ENCODE measurements at places on chromosomes 12 and 14.

DNA sequence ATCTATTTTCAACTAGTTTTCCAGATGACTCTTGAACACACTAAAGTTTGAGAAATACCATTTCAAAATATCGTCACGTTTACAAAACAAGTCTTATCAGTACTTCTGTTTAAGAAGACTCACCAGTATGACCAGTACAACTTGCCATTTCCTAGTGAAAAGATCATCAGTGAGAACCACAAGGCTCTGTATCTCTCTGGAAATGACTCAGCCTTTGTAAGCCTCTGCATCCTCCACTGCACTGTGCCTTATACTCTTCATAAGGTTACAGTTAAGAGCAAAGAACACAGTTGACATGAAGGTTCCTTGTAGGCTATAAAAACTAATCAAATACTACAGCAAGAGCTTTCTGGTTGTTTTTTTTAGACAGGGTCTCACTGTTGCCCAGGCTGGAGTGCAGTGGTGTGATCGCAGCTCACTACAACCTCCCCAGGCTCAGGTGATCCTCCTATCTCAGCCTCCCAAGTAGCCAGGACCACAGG is 5.7 kb upstream of the VTI1B start:
- DNase-seq = no peak

- no peak for DNase-seq
These were observed 51.1 kb downstream of the TMEM260 start for GRCh38 chr14:56630707-56631106.

- peak; percentile 46 for DNase-seq
These were observed at the start of gene HIP1R for GRCh38 chr12:122834921-122835749. Gene HIP1R (plus strand): TSS chr12:122835457. CDS start chr12:122835551, 94 bp downstream.

DNA sequence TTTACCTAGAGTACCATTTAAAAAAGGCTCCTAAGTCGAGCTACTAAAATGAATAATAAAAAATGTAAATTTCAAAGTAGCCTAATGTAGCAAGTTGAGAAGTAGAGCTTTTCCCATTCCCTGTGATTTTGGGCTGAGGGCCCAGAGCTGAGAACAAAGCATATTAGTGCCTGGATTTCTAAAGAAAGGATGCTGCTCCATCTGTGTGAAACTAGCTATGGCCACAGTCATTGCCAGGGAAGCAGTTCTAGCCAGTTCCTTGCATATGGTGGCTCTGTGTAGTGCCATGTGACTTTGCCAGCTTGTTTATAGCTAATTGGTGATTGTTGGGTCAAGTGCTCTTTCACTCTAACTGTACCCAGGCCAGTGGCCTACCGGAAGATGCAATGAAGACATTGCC is 20.4 kb upstream of the FBXO33 start:
- DNase-seq = no peak

GRCh38 chr12:95215949-95216348 is 1.3 kb downstream of the FGD6 start:
- no peak for DNase-seq

- DNase-seq = no peak
These were observed 169.9 kb downstream of the KIF21A start for GRCh38 chr12:39272871-39273655.

GRCh38 chr12:40054555-40055227 is 51.2 kb downstream of the SLC2A13 start:
- no peak for DNase-seq

DNA sequence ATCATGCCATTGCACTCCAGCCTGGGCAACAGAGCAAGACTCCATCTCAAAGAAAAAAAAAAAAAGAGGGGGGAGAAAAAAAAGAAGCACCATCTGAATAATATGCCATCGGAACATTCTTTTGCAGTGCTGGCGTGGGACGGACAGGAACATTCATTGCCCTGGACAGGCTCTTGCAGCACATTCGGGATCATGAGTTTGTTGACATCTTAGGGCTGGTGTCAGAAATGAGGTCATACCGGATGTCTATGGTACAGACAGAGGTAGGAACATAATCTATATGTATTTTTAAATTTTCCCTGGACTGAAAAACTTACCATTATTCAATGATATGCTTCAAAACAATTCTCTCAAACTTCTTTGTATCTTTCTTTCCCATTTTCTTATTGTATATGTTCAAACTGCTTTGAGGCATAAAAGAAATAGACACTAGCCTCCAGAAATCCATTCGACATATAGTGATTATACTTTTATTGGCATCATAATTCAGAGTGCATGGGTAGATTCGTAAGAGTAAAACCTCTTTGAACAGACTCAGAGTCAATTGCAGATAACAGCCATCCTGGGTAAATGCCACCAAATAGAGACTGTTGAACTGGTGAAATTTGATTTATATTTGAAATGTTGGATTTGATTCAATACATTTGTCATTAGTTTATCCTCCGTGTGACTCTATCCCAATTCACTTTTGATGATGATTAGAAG is 199.7 kb downstream of the EPS8 start:
- no peak for DNase-seq

- no peak for DNase-seq
These were observed 5.8 kb upstream of the BEGAIN start for GRCh38 chr14:100592972-100593371.

DNA sequence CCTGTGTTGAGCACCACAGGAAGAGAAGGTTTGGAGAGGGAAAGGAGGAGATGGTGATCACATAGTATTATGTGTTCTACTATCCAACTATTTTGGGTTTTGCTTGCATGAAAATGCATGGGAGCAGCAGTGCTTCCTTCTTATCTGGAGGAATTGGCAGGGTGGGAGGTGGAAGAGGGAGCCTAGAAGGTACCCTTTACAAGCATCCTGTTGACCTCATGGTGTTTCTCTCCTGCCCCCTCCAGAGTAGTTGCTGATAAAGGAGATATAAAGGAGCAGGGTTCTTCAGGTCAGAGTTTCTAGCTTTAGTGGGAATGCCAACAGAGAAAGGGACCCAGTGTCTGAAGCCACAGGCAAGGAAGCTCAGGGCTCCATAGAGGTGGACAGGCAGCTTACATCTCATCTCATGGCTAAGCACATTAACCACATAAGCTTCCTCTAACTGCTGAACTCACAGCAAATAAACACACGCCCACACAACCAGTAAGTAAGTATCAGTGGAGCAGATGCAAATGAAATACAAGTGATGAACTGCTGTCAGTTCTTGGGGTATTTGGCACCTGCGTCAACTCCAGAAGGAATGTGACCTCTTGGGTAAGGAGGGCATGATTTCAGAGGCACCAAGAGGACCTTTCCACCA is 174.2 kb upstream of the SLC38A2 start:
- no peak for DNase-seq
